ENCODE measurements at places on chromosomes 7 and 10.

DNA sequence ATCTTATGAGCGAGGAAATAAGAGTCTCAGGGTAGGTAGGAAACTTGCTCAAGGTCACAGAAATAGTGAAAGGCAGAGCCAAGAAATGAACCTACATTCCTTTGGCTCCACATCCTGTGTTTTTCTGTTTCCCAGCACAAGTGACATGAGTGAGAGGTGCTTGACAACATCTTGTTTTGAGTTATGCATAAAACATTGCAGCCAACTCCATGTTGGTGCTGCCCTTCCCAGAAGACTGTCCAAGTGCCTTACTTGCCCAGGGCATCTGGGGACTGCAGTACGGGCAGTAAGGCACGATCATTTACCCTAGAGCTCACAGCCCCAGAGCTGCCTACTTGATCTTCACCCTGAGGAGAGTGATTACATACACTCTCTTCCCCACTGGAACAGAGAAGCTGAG is 148.8 kb downstream of the NOC3L start:
- DNase-seq = no peak

DNA sequence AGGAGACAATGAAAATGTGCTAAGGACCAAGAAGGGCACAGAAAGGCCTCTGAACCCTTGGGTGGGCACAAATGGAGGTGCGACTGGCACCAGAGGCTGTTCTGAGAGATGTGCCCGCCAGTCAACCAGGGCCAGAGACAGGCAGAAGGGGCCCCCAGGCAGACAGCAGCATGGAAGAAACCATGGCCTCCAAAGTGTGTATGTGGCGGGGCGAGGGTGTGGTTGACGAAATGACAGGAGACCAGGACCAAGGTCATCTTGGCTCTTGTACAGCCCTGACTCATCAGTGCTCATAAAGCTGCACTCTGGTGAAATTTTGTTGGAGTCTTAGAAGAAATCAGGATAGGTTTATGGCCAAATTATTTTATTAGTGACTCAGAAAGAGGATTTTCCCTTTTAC is 4.0 kb upstream of the MRPS24 start:
- no peak for DNase-seq

- DNase-seq = no peak
These were observed 28.1 kb downstream of the SUV39H2 start for GRCh38 chr10:14906765-14907164.

GRCh38 chr10:26550774-26551526 is 112.8 kb downstream of the APBB1IP start:
- DNase-seq = no peak

DNA sequence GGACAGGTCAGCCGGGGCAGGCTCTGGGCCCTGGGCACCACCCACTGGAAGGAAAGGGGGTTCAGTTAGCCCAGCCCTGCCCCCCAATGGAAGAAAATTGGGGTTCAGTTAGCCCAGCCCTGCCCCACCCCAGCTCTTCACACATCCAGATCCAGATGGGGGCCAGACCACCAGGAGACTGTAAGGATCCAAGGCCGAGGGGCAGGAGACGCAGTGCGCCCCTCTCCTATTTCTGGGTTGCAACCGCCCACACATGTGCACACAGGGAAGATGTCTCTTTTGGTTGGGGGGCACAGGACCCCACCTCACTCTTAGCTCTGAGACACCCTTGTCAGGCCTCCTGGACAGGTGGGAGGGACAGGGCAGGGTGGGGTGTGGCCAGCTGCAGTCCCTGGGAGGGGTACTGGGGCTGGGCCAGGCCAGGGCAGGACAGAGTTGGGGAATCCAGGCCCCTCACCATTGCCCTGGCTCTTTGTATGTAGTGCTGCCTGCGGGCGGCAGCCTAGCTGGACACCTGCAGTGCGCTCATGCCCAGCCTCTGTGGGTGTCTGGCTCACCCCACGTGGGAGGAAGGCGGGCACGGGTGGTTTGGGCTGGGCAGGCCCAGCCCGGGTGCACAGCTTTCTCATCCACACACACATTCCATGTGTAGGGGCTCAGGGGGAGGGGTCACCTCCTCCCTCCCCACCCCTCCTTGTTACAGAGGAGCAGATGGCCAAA is 141.2 kb downstream of the LHPP start:
- DNase-seq = no peak

GRCh38 chr10:2986391-2986801 is 81.0 kb upstream of the PFKP start:
- no peak for DNase-seq

- DNase-seq = no peak
These were observed 41.1 kb downstream of the AP5Z1 start for GRCh38 chr7:4816419-4817080.

DNA sequence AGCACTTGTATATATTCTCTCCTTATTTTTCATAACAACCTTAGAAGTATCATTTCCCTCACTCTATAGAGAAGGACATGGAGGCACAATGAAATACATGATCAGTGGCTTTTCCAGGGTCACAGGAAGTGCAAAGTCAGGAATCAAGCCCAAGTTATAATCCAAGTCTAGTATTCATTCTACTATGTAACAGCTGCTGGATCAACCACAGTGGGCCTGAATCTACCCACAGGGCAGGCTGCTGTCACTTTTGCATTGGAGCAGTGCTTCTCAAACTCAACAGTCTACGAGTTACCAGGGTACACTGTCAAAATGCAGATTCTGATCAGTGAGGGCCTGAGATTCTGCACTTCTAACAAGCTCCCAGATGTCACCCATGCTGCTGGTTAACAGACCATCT is 18.3 kb downstream of the ZDHHC16 start:
- no peak for DNase-seq

DNA sequence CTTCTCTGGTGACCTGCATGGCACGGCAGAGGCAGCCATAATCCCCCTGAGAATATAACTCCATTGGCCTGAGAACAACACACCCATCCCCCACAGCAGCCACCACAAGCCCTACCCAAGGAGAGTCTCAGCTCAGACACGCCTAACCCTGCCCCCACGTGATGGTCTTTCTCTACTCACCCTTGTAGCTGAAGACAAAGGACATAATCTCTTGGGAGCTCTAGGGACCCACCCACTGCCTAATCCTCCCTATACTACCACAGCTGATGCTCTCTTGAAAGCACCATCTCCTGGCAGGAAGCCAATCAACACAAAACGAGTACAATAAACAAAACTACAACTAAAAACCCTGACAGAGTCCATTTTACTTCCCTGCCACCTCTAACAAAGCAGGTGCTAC is 30.7 kb upstream of the HPSE2 start:
- DNase-seq = no peak

GRCh38 chr7:129188892-129189660 is 643 bp downstream of the SMO start:
- no peak for DNase-seq

DNA sequence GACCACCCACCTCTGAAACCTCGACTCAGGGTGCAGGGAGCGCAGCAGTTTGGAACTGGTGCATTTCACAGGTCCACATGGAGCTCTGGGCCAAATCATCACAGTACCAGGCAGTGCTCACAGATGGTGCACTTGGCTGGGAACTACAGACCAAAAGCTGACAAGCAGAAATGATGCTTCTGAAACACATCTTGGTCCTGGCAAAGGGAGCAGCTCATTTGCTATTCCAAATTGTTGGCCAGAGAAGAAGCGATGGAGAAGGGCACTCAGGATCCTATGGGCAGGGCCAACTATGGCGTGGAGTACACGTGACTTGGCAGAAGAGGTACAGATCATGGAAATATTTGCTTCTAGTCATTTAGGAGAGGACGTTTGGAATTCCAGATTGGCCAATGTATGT is 383.9 kb downstream of the CALN1 start:
- no peak for DNase-seq

DNA sequence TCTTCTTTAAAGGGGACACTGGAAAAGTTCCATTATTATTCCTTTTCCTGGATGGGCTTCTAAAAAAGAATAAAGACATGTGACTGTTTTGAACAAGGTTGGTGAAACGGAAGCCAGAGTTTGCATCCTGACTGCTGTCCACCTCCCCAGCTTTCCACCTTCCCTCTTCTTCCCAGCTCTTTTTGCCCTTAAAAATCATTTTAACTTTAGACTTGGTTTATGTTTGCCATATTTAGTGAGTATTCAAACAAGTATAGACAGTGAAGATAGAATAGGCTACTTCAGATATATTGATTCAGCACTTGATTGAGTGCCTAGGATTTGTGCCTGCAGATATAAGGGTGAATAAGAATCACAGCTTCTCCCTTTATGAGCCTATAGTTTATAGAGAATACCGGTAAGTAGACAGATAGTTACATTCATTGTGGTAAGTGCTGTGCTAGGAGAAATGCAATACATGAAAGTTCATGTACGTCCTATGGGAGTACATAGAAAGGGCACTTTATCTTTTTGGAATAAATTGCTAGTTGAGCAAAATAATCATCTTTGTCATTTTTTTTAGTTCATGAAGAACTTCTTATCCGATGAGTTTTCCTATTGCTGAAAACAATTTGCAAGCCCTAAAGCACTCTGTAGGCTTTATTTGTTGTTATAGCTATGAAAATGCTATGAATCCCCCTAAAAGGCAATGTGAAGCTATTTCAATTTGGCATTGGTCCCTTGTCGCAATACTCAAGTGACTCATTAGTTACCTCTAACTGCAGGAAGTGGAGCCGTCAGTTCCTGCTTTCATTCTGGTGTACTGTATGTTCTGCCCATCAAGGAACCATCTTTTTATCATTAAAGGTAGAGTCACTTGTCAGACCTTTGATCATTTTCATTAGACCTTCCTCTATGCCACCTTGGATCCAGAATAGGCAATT is 57.2 kb upstream of the STRIP2 start:
- DNase-seq = no peak

DNA sequence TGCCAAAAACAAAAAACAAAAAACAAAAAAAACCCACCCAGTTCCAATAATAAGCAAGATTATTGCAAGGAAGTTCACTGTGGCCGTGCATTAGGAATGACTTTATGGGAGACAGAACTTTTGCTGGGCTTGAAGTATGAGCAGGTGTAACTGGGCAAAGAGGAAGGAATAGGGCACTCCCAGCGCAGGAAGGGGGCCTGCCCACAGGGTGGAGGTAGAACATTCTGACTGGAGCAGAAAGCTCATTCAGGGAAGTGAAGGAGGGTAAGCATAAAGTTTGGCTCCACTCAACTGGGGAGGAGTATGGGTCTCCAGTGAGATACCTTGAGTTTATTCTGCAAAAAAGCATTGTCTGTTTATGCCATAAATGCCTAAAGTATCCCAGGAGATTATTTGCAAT is 42.1 kb upstream of the WIPF3 start:
- DNase-seq = no peak

GRCh38 chr7:151461942-151462230 is 21.9 kb upstream of the CRYGN start:
- no peak for DNase-seq

- DNase-seq = no peak
These were observed 71.1 kb upstream of the FZD1 start for GRCh38 chr7:91193141-91193540.
